Stimulated activated CD8-positive, alpha-beta memory T cell treated with anti-CD3 and anti-CD28 coated beads, Interleukin-12 subunit alpha, Interleukin-12 subunit beta, amount 100 ng/mL, for 4 hours (primary cell): ENCODE measurements at places on chromosomes 1 and 21.

DNA sequence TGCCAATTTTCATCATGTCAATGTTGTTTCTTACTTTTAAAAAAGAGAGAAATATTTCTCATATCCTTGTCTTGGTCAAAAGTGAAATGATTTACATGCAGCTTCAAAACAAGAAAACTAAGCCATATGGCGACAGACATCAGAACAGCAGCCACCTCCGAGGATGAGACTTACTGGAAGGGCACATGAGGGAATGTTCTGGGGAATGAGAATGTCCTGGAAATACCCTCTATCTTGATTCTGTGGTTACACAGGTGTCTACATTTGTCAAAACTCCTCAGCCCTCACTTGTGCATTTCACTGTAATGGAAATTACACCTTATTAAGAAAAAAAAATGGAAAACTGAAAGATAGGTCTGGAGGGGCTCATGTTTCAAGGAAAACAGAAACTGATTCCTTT, 14.2 kb upstream of the ECE1 start:
- no peak for DNase-seq

- no peak for DNase-seq
Observed at GRCh38 chr1:26574018-26574417, 44.5 kb downstream of the RPS6KA1 start.

DNA sequence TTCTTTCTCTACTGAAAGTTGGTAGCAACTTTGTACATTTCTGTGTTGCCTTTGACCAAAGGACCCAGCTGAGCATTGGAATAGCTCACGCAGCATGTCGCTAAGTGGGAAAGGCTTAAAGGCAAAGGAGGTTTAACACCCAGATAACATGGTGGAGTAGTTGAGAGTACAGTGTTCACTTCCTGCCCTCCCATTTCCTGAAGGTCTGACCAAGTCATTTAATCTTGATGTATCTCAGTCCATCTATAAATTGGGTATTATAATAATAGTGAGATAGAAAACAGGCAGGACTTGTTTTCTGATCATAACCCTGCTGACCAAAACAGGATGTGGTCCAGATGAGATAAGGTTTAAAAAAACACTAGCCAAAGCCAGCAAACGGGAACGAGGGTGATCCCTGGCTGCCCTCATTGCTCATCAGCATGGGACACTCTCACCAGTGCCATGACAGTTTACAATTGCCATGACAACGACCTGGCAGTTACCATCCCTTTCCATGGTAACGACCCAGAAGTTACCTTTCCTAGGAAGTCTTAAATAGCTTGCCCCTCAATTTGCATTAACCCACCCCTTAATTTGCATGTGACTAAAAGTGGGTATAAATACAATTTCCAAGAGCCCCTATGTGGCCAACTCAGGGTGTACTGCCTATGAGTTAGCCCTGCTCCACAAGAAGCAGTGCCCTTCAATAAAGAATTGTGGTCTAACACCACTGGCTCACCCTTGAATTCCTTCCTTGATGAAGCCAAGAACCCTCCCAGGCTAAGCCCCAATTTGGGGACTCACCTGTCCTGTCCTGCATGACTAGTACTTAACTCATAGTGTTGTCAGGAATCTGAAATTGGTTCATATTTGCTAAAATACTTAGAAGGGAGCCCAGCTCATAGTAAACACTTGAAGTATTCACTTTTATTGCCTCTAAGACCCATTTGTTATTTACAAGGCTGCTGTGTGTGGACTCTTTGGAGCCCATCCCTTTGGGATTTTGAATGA, 28.4 kb upstream of the FHAD1 start:
- no peak for DNase-seq

GRCh38 chr1:112956544-112957132, 642 bp upstream of the SLC16A1 start:
- no peak for DNase-seq

DNA sequence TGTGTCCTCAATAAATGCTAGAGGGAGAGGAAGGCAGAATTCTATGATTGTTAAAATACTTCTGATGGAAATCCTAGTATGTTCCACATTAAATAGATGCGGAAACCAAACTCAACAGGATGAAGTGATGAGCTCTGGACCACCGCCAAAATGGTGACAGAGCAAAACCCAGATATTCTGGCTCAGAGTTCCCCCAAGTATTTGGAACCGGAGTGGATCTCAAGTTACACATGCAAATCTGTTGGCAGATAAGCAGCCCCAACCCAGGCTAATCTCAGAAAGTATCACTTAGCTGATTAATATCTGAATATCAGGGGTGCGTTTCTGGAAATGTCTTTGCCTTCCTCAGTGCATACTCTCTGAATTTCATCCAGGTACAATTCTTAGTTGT, 17.4 kb upstream of the GRHL3 start:
- DNase-seq, result no peak

- no peak for DNase-seq
Observed at GRCh38 chr21:29481081-29481480, 182.4 kb downstream of the BACH1 start.

DNA sequence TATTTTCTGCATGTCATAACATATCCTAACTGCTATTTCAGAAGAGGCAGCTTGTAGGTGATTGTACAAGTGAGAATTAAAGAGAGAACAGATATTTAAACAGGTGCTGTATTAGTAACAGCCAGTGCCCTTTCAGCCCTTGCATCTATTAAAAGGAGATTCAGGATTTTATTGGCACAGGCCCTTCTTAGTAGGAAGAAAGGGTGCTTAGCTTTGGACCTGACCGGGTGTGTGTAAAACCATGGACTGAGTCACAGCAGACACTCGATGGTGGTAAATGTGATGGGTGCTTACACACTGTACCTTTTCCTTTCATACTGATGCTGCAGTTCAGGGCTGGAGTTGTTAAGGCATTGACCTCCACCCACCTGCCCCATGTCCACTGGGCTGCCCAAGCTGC, 12.7 kb upstream of the CD101 start:
- no peak for DNase-seq

GRCh38 chr1:7511381-7511780, 259.7 kb upstream of the VAMP3 start:
- DNase-seq, result no peak

GRCh38 chr1:185016880-185017279, 28.5 kb upstream of the RNF2 start:
- no peak for DNase-seq

DNA sequence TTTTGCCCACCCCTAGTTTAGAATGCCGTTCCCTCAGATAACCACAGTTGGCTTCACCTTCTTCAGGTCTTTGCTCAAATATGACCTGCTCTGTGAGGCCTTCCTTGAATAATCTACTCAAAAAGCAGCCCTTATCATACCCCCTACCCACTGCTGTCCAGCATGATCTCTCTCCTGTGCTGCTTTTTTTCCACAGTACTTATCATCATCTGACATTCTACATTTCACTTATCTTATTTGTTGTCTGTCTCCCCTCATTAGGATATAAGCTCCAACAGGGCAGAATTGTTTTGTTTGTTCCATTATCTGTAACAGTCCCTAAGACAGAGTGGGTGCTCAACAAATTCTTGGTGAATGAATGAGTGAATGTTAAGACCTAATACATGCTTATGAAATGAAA, 18.1 kb downstream of the USP24 start:
- DNase-seq, result no peak

DNA sequence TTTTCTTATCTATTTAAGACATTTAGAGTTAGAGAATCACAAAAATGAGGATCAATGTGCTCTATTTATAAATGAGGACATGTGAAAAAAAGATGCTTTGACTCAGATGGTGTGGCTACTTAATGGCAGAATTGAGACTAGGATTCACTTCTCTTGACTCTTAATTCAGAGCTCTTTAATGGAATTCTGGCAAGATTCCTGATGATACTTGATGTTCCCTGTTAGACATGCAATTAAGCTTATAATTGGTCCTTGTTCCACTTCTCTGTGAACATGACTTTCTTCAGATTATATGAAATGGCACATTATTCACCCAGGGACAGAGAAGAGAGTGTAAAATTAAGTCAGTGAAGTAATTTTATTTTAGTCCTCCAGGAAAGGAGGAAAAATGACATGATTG, 165.3 kb downstream of the LRRC7 start:
- DNase-seq, result no peak

GRCh38 chr1:185054365-185055060, 9.2 kb downstream of the RNF2 start:
- no peak for DNase-seq

DNA sequence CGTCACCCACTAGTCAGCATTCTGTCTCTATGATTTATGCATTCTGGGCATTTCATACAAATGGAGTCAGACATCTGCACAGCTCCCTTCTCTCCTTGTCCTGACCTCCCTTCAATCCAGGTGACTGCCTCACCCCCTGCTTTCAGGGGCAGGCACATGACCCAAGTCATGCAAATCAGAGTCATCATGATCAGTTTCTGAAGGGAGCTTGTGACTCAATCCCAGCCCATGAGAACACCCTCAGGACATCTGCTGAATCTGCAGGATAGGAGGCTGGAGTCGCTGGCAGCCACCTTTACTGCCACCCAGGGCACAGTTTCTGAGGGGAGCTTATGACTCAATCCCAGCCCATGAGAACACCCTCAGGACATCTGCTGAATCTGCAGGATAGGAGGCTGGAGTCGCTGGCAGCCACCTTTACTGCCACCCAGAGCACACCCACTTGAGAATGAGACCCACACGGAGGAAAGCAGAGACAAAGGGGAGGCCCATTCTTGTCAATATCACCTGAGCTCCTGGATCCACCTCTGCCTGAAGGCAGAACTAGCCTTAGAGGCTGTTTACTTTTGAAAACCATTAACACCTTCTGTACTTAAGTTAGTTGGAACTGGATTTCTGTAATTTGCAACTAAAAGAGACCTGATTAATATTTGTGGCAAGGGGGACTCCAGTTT, 62.3 kb upstream of the SLC25A33 start:
- DNase-seq, result no peak

- DNase-seq, result no peak
Observed at GRCh38 chr1:166814611-166815010, 24.7 kb upstream of the POGK start.

GRCh38 chr1:244992833-244993232, 128.5 kb upstream of the HNRNPU start:
- no peak for DNase-seq

DNA sequence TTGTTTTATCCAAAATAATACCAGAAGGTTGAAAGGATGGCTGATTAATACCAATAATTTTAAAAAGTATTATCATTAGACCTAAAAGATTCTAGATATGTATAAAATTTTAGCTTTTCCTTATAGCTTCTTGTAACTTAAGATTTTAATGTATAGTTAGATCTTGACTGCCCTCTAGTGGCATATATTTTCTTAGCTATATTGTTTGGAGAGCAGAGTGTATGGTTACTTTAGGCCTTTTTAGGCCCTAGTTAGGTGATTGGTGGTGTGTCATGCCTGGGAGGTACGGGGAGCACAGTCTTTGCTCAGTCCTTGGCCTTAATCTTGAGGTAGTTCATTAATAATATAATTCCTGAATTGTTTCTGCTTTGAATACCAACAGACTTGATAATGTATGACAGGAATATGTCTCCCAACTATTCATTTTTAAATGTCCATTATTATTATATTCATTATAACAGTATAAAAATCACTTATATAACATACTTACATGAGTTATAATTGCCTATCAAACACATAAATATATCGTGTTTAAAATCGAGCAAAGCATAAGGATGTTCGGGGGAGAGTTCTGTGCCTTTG, 328.4 kb downstream of the ZP4 start:
- DNase-seq, result no peak

DNA sequence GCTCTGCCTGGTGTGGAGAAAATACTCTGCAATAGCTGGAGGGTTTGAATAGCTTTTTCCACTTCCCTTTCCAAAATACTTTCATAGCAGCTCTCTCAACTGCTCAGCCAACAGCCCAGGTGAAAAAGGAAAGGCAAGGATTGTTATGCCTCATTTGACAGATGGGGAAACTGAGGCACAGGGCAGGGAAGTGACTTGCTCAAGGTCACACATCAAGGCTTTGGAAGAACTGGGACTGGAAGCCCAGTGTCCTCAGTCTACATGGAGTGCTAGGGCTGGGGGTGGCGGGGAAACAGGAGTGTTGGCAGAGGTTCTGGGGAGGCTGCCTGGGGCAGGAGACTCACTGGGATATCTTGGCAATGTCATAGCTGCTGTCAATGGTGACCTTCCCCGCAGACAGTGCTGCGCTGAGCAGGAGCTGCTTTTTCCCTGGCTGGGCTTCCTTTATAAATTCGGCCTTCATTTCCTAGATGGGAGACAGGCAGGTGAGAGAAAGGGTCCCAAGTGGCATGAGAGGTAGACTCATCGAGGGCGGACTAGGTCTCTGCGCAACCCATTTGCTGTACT, 4.0 kb downstream of the CHI3L1 start:
- no peak for DNase-seq

GRCh38 chr1:224509907-224510306, 75.3 kb upstream of the WDR26 start:
- DNase-seq, result no peak

DNA sequence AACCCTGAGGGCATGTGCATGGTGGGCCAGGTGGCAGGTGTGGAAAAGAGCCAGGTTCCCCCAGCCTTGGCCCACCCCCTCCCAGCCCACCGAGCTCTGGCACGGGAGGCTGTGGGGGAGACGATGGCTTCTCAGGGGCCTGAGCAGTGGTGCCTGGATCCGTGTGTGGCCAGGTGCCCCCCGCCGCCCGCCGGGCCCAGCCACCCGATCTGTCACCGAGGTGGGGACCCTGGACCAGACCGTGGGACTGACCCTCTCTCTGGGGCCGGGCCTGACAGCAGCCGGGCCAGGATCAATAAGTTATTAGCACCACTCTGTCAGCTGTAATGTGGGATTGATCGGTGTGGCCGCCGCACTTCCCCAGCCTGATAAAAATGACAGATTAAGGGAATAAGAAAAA, 13.8 kb downstream of the SAMD11 start:
- DNase-seq, result no peak

DNA sequence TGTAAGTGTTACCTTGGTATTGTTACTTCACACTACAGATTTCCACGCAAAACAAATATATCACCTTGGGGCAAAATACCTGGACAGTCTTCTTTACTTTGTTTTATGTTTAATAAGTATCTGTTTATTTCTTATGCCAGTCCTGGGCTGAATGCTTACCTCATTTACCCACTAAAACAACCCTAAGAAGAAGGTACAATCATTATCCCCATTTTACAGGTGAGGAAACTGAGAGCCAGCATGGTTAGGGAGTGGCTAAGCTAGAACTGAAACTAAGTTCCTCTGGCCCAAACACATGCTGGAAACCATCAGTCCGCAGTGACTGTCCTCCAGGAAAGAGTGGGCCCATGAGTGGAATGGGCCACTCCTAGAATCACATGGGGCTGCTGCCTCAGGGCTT, 13.0 kb upstream of the GUCA2B start:
- DNase-seq, result no peak

GRCh38 chr1:30887485-30888315, 20.9 kb downstream of the SDC3 start:
- DNase-seq, result no peak
